ENCODE measurements at places on chromosomes 3 and 15.

DNA sequence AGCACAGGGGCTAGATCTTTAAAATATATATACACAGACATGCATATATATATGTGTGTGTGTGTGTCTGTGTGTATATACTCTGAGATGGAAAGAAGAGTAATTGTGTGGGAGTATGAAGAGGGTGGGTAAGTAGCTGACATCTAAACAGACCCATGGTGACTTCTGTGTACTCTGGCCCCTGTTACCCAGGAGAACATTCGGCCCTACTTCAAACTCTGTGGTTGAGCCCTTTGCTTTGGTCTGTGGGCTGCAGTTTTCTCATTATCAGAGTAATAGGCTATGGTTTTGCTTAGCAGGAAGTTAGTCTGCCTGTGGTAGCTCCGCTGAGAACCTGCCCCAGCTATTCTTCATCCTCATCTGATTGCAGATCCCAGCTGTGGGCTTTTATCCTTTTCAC is 141.4 kb downstream of the RBPMS2 start:
- DNase-seq: no peak

GRCh38 chr3:23873941-23874340 is 42.8 kb downstream of the NKIRAS1 start:
- DNase-seq: peak; percentile 36

DNA sequence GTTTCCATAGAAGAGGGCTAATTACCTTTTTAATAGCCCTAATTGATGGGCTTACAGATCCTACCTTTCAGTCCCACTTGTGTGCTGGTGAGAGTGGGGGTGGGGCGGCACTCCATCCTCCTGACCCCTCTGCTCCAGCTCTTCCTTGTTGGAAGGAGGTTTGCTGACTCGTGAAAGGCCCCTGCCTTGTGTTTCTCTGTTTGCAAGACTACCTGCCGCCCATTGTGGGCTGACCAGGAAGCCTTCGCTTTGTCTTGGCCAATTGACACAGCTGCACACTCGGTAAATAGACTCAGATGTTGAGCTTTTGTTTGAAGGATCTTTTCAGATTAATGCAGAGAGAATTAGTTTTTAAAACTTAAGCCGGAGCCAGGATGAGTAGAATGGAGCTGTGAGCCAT is 197.3 kb upstream of the HES1 start:
- no peak for DNase-seq

GRCh38 chr3:102536456-102536855 is 101.6 kb downstream of the ZPLD1 start:
- DNase-seq: peak; percentile 44

DNA sequence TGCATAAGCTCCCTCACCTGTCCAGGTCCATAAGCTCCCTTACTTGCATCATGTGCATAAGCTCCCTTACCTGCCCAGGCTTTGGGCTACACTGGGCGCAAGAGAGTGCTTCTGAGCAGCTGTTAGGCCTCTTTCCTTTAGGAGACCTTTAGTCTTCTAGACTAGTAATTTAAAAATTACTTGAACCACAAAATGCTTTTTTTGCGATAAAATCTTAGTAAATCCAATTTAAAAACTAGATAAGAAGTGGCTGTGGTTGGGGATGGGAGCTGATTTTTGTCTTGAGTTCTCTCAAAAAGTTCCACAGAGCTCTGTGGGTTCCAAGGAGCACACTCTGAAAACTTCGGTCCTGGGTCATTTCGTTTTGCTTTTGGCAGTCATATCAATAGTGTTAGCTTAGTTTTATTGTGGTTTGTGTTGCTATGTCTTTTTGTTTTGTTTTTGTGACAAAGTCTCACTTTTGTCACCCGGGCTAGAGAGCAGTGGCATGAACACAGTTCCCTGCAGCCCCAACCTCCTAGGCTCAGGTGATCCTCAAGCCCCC is 6.7 kb downstream of the CEMIP start:
- no peak for DNase-seq

GRCh38 chr3:39361252-39361927 is 21.8 kb upstream of the SLC25A38 start:
- DNase-seq: no peak

- DNase-seq: peak; percentile 11
These were observed 70.4 kb upstream of the KY start for GRCh38 chr3:134721214-134721613.

DNA sequence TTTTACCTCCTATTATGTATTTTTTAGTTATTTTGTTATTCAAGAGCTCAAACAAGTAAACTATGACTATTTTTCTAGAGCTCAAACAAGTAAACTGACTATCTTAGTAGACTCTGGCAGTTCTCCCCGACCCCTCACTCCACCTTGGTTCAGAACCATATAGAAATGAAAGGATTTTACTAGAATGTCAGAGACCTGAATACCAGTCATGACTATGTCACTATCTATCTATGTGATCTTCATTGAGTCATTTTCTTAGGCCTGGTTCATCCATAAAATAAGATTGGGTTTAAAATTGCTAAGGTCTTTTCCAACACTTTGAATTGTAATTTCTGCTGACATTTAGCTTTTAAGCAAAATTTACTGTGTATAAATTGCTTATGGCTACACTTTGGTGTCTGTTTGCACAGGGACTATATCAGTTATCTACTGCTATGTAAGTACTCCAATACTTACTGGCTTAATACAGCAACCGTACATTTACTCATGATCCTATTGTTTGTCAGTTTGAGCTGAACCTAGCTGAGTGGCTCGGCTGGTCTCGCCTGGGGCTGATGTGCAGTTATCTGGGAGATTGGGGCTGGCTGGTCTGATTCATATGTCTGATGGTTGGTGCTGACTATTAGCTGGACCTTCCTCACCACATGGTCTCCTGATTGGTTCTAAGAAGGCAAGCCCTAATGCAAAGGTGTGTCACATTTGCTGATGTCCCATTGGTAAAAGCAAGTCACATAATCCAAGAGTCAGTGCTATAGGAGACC is 37.0 kb downstream of the RASA2 start:
- no peak for DNase-seq

DNA sequence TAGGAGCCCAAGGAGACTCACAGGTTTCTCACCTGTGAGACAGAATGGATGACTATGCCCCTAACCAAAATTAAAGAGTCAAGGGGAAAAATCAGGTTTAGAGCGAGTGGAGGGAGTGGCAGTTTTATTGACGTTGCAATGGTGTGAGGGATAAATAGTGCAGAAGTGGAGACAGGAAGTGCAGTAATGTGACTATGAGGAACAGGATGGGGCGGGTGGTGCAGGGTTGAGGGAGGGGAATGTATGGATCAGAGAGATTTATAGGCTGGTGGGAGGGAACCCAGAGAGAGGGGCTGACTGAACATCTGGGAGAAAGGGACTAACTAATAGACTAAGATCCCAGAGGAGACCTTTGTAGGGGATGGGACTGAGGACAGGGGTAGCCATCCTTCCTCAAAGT is 26.5 kb downstream of the EIF2AK4 start:
- no peak for DNase-seq

DNA sequence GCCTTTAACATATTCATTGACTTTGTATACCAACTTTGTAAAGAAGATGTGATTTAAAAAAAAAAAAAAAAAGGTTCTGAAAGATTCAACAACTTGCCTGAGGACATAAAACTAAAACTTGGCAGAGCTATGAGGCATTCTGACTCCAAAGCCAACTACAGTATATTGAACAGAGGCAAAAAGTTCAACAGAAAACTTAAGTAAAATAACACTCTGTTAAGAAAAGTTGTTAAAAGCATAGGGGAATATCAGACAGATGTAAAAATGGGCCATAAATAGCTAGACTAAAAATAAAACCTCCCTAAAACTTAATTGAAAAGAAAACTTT is 23.4 kb downstream of the GOLIM4 start:
- DNase-seq: no peak

DNA sequence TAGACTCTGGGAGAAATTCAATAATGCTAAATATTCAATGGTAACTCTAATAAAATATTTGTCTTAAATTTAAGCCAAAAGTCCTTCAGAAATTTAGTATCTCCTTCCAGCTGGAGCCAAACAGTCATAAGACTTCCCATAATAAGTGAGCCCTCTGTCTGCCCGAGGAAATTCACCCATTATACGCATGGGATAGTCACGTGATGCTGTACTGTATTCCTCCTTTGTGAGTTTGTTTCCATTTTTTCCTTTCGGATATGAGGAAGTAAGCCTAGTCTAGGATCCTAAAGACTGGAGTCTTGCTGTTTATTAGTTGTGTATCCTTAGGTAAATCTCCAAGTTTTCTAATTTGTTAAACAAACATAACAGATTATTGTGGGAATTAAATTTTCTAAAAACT is 110.4 kb upstream of the PLAAT1 start:
- no peak for DNase-seq

DNA sequence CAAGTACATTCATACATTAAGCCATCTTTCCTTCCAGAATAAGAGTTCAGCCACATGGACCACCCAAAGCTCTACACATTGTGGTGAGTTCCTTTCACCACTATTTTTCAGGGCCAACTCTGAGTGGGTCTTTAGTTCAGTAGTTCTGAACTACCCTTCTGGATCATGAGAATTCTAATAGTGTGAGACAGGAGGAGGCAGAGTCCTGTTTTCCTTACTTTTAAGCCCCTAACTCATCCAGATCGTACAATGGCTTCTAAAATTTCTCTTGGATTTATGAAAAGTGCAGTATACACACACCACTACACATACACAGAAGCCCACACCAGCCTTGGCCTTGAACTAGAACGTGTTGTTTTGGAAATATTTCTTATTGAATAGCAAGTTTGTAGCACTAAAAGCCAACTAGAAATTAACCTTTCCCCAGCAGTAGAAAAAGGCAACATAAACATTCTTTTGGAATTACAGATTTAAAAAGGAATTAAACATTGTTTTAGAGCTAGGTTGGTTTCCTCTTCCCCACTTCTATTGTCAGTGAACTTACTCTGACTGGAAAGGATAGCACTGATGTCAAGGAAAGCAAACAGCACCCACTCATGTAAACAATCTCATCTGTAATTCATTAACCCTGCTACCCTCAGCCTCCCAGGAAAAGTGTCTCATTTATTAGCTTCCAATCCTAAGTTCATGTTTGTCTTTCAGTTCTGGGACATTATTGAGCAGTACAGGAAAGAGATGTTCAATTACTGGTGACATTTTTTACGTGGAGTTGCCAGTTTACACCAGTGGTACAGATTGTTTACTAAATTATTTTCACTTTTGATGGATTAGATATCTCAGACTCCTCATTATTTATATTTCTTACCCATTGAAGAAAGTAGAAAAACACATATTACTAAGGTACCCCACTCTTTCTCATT is 95.7 kb upstream of the AGTR1 start:
- DNase-seq: peak; percentile 34

GRCh38 chr3:64152086-64152485 is 73.2 kb downstream of the PRICKLE2 start:
- DNase-seq: peak; percentile 89

DNA sequence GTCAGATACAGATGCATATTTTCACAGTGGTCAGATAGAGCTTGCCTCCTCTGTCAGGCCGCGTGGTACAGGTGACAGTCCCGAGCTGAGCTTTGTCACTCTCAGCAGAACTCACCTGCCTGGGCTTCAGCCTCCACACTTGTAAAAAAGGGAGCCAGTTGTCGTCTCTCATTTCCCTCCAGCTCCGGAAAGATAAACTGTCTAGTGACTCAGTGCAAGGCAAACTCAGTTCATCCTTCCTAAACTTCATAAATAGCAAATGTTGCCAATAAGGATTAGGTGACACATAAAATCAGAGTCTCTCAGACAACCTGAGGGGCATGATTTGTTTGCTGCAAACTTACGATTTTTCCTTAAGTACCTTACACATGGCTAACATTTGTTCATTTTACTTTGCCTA is 116.8 kb downstream of the GABRB3 start:
- no peak for DNase-seq

- no peak for DNase-seq
These were observed 332.3 kb upstream of the C2CD4B start for GRCh38 chr15:62497356-62497755.

DNA sequence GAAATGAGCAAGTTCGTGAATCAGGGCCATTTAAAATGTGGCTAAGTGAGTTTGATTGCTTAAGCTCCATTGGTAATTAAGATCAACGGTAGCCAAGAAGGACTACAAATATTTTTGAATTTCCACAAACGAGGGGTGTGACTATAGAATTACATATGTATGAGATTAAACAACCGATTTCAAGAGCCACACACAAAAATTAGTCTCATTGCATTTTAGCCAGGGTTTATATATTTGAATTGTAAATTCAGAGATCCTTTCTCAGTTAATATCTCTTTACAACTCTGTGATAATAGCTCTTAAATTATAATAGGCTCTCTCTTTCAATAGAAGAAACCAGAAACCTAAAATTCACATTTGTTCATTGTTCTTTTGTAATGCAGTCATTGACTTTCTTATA is 325.6 kb upstream of the ICE2 start:
- DNase-seq: no peak

GRCh38 chr3:96416549-96417255 is 397.7 kb upstream of the EPHA6 start:
- DNase-seq: no peak

DNA sequence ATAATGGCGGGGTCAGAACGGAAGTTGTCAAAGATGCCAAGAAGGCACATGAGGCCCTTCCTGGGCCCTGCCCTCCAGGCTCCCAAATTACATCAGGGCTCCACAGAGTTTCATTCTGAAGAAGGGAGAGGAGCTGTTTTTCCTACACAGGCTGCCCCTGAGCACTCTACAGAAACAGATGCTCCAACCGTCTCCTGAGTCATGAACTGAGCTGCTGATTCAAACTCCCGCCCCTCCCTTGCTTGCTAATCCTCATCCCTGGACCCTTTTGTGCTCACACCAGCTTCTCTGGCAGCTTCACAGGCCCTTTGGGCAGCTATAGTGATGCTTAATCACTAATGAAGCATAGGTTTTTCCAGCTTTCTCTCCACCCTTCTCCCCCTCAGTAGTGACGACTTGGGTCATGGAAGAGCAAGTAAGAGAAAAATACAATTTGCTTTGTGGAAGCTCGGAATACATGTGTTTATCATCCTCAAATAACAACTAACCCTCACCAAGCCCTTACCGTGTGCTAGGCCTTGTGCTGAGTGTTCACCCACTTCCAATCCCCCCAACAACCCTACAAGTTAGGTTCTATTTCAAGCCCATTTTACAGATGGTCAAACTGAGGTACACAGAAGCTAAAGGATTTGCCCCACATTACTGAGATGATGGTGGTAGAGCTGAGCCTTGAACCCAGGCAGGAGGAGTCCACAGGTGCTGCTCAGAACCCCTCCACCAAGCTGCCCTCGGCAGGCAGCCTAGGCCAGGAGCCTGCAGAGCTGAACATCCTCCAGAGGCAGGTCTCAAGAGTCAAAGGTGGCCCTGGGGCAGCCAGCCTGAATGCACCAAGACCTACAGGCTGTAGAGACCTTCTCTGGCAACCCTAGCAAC is 21.9 kb downstream of the MEGF11 start:
- peak; percentile 13 for DNase-seq

- no peak for DNase-seq
These were observed 634.5 kb upstream of the TGFBR2 start for GRCh38 chr3:29971895-29972294.

Measured in fibroblast of upper back skin (primary cell).